Pons (tissue), 1 donor: ENCODE measurements at places on chromosomes 3 and 15.

DNA sequence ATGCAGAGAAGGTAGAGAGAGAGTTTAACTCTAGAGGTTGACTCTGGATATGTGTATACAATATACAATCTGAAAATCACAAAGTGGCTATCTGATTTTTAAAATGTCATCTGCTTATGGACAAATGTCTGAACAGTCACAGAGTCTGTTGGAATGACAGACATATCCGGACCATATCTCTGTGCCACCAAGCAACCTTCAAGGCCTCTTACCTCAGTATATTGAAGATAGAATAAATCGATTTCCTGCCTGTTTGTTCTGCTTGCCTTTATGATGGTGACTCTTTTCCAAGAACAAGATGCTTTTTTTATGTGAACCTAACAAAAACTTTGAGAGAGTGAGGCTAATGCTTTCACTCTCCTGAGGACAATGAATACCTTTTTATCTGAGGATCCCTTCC lies 151.1 kb downstream of the RBPMS2 start:
- DNase-seq, result no peak

- DNase-seq, result no peak
These were observed 1.5 kb upstream of the ARHGAP31 start for GRCh38 chr3:119292666-119293065.

GRCh38 chr3:196270499-196270898 lies 17.0 kb downstream of the PCYT1A start:
- peak; percentile 63 for DNase-seq

DNA sequence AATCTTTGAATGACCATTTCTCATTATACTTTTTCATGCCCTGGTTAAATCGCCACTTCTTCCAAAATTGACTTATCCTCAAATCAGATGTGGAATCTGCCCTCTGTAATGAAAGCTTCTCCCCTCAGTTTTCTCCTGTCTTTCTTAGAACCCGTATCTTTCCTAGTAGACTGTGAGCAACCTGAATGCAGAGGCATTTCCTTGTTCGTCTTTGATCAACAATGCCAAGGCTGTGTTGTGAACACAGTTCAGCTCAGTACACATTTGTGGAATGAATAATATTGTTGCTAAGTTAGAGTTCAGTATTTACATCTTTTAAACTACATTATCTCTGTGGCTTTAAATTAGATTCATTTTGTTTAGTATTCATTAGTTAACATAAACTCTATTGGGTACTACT lies 123.3 kb downstream of the TPRG1 start:
- DNase-seq, result no peak

DNA sequence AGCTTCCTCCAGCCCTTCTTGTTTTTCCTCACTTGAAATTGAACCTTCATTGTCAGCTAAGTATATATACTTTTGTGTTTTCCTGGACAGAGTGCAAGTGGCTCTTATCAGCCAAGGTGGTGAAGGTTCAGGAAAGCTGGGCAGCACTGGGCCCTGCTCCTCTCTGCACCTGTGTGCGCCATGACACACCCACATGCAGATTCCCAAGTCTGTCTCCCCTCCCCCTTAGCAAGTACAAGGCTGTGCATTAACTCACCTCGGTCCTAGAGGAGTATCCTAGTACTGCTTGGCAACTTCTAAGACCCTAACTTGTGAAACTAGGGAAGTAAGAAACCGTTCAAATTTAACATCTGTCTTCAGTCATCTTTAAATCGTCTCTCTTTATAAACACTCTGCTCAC lies 85.8 kb downstream of the SLC49A4 start:
- no peak for DNase-seq

- no peak for DNase-seq
These were observed 10.7 kb upstream of the SETD5 start for GRCh38 chr3:9386501-9387321.
